ENCODE measurements at places on chromosomes 11 and 22.

GRCh38 chr11:37322333-37323194 is 724.5 kb upstream of the RAG2 start:
- DNase-seq = no peak

DNA sequence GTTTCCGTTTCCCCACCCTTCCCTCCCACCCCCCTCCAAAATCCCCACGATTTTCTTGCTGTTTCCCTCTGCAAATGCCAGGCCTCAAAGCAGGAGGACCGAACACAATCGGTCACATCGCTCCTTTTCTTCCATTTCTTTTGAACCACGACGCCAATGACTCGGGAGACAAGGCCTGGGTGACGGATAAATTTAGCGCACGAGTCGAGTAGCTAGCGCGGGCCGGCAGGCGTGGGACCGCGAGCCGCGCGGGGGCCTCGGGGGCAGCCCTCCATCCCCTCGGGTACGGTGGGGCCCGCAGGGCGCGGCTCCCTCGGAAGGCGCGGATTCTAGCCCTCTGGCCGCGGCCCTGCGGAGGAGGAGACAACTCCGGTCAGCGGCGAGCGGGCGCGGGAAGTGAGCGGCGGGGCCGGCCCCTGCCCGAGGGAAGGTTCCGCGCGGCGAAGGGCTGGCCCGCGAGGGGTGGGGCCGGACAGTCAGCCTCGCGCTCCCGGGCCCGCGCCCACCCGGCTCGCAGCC is 414 bp downstream of the JOSD1 start:
- no peak for DNase-seq

DNA sequence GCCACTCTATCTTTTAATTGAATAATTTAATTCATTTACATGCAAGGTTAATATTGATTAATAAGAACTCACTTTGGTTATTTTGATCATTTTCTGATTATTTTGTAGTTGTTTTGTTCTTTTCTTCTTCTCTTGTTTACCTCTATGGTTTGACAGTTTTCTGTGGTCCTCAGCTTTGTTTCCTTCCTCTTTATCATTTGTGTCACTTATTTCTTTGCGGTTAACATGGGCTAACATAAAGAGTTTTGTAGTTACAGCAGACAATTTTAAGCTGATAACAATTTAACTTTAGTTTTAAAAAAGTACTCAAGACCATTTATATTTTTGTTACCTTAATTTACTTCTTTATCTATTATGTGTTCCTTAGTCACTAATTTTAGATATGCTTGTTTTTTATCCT is 1032.8 kb upstream of the RAG2 start:
- DNase-seq = no peak

- peak; percentile 31 for DNase-seq
These were observed 626 bp upstream of the LIMK2 start for GRCh38 chr22:31211482-31211861.

- DNase-seq = no peak
These were observed 73.1 kb downstream of the ELP4 start for GRCh38 chr11:31582697-31583096.

DNA sequence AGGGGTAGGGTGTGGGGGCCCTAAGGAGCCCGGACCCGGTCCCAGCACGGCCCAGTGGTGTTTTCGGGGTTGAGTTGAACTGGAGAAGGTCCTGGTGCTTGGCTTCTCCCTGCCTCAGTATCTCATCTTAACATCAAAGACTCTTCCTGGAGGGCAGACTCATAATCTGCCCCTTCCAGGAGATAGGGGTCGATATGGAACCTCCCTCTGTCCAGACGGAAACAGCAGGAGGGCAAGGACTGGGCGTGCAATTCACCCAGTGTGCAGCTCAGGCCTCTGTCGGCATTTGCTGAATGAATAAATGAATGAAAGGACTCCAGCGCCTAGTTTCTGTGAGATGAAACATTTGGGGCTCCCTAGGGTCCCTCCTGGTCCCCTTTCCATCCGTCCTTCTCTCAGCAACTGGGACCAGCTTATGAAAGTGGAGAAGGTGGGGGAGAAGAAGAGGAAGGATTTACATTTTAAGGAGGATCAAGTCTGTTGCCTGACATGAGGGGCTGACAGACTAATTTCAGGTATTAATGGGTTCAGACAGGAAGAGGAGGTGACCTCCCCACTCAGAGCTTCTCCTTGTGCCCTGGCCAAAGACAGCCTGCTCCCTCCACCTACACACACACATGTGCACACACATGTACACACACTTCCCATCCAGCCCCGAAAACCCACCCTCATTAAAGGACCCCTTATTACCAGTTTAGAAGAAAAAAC is 1.1 kb upstream of the SHISA8 start:
- no peak for DNase-seq

GRCh38 chr22:37197451-37198257 is 9.6 kb upstream of the C1QTNF6 start:
- DNase-seq = peak; percentile 74

DNA sequence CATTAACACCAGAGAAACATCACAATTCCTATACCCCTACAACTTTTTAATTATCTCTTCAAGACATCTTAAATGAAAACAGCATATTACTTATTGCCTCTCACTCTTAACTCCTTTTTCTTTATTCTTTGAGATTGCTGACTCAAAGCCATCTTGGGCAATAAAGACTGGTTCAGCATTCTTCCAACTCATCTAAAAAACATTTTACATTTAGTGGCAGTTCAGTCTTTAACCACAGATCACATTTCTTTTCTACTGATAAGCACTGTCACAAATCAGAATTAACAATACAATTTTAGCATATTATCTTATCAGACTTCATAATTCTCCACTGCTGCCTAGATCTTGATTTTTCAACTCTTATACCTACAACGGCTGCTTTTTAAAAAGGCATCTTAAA is 34.0 kb downstream of the SIK3 start:
- no peak for DNase-seq

DNA sequence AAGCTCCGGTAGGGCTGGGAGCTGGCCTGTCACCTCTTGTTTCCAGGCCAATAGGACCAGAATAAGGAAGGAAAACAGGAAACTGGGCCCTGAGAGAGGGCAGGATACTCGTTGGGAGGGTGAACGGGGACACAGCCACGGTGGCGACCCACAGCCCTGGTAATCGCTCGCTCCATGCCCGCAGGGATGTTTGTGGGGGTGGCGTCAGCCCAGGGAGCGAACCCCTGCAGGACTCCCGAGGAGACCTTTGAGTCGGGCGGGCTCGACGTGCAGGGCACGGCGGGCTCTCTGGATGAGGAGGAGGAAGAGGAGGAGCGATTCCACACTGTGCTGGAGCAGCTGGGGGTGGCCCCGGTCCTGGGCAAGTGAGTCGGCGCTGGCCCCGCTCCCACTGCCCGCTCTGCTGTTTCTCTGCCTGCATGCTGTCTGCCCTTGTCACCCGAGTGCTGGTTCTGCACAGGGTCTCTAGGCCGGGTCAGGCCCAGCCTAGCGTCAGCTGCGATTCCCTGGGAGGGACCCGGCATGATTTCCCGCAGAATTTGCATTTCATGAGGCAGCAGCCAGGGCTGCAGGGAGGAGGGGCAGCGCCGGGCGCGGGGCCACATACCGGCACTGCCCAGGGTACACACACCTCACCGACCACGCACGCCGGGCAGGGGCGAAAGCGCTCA is 1.6 kb downstream of the CRACR2B start:
- DNase-seq = no peak

GRCh38 chr11:86745571-86745970 is 54.8 kb upstream of the PRSS23 start:
- DNase-seq = no peak
